ENCODE measurements at places on chromosomes 7 and 10.

DNA sequence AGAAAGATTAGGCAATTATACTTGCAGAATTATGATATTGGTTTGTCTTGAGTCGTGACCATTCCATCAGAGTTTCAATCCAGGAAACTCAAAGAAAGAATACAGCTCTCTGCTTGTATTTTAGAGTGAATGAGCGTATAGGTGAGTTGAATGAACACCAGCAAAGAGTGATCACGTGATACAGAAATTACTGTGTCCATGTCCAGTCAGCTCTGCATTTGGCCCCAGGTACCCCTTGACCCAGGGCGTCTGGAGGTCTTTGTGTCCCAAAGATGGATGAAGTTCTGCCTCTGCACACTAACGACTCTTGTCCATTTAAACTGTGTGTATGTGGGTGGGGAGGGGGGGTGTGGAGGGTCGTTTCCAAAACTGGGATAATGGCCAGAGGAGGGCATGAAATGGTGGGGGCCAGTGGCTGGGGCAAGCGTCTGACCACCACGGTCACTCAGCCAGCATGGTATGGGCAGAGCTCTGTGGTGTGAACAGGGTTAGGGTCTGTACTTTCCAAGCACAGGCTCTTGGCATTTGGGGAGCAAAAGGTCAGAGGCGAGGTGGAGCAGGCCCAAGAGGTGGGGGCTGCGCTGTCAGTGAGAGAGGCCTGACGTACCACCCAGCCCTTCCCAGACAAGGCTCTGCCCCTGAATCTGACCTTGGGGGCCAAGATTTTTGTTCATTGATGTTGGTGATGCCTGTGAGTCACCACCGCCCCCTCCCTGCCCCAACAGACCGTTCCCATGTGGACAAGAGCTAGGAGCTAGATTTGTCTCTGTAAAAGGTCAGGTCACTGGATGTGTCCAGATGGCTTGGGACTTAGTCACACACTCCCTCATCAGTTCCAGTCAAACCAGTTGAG is 1.4 kb downstream of the PTPRE start:
- no peak for DNase-seq

DNA sequence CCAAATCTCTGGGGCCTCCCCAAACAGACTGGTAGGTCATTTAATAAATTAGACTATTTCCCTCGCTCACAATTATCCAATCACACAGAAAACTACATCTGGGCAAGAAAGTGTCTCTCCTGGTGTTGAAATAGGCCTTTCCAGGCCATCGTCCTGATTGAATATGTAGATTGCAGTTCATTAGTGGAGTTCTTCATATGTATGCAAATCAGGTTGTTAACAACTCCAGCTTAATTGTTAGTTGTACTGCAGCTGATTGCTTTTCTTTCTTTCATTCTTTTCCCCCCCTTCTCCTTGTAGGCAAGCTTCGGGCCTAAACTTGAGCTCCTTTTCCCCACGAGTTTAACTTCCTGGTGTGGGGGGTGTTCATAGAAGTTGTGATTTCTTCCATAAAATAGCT is 359.1 kb upstream of the GALNT17 start:
- no peak for DNase-seq

DNA sequence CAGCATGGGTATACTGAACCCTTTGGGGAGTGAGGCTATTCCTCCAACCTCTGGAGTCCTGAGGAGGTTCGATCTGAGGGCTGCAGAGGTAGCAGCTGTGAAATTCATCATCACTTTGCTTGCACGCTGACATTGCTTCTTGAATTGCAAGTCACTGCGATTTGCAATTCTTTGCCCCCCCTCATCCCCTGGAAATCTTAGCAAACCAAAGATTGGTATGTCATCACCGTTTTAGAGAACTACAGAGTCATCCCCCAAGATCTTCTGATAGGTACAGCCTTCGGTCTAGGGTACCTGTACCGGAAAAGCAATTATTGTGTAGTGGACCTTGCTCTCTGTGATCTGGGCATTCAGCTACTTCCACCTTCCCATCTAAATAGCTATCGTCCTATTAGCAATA is 192.6 kb downstream of the KLF6 start:
- no peak for DNase-seq

DNA sequence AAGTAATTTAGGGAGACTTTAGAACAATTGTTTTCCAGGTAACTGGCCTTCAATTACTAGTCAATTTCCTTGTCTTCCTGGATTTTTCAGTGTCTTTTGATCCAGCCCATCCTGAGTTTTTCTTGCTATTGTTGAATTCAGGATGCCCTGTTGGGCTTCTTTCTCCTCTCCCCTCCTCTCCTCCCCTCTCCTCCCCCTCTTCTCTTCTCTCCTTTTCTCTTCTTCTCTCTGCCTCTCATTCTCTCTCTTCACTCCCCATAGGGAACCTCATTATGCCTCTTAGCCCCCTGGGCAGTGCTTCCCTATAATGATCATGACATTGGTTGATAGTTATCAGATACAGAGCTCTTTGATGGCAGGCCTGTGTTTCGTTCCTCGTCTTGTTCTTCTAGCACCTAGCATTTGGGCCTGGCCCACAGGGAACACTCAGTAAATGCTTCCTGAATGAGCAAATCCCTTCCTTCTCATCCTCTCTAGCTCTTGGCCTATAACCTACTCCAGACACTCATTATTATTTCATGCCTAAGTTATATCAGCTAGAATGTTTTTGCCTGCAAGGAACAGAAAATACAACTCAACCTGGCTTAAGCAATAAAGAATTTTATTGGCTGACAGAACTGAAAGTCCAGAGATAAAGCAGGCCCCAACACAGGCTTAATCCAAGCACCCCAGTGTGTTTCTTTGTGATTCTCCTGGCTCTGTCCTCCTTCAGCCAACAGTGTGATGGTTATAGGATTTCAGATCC is 56.8 kb downstream of the CACNB2 start:
- DNase-seq, result no peak

DNA sequence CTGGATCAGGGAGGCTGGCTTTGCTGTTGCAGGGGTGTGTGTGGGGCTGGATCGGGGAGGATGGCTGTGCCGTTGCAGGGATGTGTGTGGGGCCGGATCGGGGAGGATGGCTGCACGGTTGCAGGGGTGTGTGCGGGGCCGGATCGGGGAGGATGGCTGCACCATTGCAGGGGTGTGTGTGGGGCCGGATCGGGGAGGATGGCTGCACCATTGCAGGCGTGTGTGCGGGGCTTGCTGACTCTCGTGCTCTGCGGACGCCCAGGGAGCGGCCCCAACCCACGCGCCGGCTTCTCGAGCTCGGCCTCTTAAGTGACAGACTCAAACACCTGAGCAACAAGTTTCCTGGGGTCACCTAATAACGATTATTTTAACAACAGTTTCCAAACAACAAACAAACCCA is 518.2 kb downstream of the DNAJB6 start:
- no peak for DNase-seq

GRCh38 chr10:113104047-113104446 is 154.0 kb downstream of the TCF7L2 start:
- DNase-seq, result no peak
